Suprapubic skin (tissue), 4 donors: ENCODE measurements at places on chromosomes 2 and 18. TPM values are rescaled to one million over a fixed set of nuclear protein-coding genes. Genes with fewer than 3 reads are reported as not detected.

Gene SPATA3
- total RNA-seq: not detected

GRCh38 chr2:128422571-128422970 is 103.9 kb upstream of the HS6ST1 start:
- DNase-seq: peak; percentile 71

Gene IL1F10
- 0.80 TPM for total RNA-seq

GRCh38 chr18:10148189-10148929 is 234.5 kb downstream of the VAPA start:
- DNase-seq: no peak

GRCh38 chr18:52319424-52319983 is 20.5 kb upstream of the DCC start:
- DNase-seq: no peak

DNA sequence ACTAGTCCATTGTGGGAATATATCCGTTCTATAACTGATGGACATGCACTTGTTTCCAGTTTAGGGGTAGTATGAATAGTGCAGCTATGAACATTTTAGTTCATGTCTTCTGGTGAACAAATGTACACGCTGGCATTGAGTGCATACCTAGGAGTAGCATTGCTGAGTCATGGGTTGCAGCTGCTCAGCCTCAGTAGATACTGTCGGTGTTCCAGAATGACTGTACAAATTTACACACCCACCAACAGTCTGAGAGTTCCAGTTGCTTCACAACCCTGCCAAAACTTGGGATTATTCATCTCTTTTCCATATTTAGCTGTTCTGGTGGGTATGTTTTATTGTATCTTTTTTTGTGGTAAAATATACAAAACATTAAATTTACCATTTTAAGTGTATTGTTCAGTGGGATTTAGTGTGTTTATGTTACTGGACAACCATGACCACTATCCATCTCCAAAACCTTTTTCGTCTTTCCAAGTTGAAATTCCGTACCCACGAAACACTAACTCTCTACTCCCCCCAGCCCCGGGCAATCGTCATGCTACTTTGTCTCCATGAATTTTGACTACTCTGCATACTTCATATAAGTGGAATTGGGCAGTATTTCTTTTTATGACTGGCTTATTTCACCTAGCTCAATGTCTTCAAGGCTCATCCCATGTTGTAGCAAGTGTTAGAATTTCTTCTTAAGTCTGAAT is 281.0 kb downstream of the PRKCE start:
- DNase-seq: no peak

GRCh38 chr18:3418083-3418482 is 31.9 kb upstream of the TGIF1 start:
- DNase-seq: no peak

- DNase-seq: peak; percentile 46
These were observed 12.7 kb upstream of the DUSP2 start for GRCh38 chr2:96157649-96158553.

Gene COLEC11
- not detected for total RNA-seq

GRCh38 chr2:110858135-110858725 is 125.9 kb downstream of the ACOXL start:
- no peak for DNase-seq
